ENCODE measurements at places on chromosomes 6 and 20.

DNA sequence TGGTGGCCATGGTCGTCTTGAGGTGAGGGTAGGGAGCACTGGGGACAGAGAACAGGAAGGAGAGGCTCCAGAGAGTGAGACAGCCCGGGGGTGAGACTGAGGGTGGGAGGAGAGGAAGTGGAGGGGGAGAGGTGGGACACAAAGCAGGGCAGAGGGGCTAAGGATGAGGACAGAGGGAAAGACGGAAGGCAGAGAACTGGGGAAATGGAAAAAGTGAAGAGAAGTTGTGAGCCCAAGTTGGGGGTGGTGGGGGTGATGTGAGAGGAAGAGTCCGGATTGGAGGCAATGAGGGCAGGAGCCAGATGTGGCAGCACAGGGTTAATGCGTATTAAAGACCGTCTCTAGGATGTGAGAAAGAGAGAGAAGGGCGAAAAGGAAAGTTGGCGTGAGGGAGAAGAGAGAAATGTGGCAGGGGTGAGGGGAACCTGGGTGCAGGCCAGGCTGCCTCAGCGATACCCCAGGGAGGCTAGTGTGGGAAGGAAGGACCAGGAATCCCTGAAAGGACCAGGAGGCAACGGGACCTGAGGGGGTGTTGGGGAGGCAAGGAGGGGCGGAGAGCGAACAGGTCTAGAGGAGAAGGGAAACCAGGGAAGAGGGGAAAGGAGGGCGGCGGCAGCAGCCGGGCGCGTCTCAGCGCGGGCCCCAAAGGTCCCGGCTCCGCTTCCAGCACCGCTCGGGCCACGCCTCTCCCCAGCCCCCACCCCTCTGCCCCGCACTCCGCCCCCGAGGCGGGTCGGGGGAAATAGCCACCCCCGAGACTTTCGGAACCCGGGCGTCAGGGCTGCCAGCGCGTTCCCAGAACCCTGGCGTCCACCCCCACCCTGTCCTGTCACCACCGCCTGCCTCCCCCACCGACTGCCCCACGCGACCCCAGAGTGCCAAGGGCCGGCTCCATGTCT, at the start of gene PPP1R18:
TSS of gene PPP1R18 (minus strand) at position 637 of the 899 bp plus-strand sequence. CDS start at position 10, 627 bp downstream.
- DNase-seq, result peak; percentile 89

DNA sequence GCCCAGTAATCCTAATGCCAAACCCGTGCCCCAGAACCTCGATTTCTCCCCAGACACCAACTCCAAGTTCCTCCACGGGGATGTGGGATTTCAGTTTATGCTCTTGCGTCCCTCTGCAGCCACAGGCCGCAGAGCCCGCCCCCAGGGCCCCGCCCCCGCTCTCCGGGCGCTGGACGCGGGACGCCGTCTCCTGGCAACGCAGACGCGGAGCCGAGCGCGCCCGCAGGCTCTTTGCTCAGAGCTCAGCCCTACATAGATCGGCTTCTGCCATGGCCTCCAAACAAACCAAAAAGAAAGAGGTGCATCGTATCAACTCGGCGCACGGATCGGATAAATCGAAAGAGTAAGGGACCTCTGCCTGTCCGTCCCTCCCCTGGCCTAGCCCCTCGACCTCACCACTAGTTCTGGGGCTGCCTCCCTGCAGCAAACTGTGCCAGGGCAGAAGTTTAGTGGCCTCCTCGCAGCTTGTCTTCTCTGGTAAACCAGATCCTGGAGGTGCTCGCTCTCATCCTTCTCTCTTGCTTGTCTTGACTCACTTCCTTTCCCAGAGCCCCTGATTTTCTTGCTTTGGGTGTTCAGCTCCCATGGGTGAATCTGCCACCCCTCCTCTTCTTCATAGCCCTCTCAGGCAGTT, at the start of gene ADGB:
TSS of gene ADGB (plus strand) at position 201 of the 634 bp plus-strand sequence. CDS start at position 270, 69 bp downstream.
- no peak for DNase-seq

- DNase-seq, result no peak
Measured at GRCh38 chr6:76441875-76442274, 369.4 kb upstream of the IMPG1 start.

GRCh38 chr6:157991067-157991432, 9.4 kb downstream of the SYNJ2 start:
- no peak for DNase-seq

- DNase-seq, result no peak
Measured at GRCh38 chr20:50328996-50329898, 138.6 kb downstream of the CEBPB start.

DNA sequence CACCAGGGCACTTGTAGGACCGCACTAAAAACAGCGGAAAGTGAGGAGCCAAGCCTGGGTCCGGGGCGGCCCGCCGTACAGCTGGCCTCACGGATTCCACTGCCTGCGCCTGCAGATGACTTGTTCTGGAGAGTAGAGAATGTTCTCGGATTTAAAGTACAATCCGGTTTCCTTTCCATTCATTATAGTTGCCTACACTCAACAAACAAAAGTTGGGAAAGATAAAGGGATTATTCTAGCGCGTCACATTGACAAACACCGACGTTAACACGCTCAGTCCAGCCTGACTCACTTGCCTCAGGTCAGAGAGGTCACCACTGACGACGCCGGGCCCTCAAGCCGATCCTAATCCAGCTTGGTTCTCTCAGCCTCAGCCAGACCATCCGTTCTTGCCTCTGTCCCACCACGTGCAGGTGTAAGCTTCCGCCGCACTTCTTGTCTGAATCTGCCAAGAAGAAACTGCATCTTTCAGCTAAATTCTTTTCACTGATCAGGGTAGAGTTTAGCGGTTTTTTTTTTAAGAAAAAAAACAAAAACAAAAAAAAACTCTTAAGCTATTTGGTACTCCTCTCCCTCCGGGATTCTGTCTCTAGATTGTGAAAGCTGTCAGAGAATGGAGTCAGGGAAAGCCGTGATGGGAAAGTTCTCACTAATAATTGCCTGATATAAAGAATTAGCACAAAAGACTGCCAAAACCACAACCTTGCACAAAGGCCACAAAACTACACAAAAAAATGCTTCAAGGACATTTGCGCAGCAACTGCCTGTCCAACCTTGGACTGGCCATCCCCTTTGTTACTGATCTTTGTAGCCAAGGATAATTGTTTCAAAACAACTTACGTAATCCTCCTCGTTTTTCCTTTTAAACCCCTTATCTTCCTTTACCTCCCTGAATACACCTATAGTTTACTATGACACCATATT, 1.1 kb upstream of the PHF10 start:
- no peak for DNase-seq

- DNase-seq, result peak; percentile 65
Measured at GRCh38 chr6:4637691-4638433, 138.3 kb upstream of the CDYL start.

GRCh38 chr20:41228858-41229257, 88.7 kb downstream of the ZHX3 start:
- DNase-seq, result no peak

DNA sequence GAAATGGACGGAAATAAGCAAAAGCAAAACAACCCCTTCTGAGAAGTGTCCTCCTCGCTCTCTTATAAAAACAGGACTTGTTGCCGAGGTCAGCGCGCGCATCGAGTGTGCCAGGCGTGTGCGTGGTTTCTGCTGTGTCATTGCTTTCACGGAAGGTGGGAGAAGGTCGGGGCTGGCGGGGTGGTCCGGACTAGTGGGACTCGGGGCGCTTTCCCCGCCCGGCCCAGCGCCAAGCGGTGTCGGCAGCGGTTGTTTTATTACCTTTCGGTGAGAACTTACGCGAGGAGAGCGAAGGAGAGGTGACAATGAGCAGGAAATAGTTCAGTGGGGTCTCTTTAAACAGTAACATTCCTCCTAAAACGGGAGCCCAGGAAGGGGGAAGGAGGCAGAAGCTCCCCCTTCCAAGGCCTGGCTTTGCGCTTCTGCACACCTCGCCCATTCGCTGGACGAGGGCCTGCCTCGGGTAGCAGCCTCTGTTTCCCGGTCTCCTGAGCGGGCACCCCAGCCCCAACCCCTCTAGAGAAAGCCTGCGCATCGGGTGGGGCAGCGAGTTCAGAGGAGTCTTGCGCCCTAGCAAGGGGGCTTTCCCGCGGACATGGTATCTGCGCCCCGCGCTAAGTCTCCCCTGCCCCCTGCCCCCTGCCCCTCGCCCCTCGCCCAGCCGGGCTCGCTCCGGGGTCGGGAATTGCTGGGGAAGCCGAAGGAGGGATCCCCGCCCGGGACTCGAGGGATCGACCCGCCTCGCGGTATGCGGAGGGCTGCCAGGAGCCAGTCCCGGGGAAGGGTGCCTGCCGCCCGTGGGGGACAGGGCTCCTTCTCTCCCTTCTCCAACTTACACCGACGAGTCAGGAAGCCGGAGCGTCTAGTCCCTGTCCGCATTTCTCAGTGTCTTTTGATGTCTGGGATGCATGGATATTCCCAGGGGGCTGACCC, 1.2 kb upstream of the TBXT start:
- no peak for DNase-seq

DNA sequence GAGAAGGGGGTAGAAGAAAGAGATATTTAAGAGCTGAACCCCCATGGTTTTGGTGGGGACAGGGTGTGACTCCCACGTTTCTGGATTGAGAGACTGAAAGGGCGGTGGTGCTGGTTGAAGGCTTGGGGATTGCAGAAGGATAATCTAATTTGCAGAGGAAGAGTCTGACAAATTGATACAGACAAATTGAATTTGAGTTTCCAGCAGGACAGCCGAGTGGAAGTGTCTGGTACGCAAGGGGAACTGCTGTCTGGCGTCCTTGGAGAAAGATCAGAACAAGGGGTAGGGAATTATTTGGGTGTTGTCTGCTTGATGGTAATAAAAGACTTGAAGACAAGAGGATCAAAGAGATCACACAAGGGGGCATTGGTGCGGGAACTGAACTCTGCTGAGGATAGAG, 40.5 kb upstream of the MDGA1 start:
- no peak for DNase-seq

GRCh38 chr20:54221996-54222890, 14.4 kb downstream of the PFDN4 start:
- DNase-seq, result no peak

DNA sequence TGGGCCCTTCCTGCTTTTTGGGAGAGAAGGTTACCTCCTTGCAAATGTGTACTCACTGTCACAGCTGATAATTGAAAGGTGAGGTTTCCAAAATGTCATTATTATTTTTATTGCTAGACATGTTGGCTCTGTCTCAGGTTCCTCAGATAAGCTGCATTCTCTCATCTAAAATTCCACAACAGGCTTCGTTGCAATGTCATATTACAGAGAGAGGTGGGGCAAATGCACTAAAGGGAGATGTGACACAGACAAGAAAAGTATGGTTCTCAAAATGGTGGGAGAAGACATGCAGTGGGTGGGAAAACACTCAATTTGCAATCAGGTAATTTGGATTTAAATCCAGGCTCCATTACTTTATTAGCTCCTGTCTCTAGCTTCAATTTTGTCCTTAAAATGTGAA, 256.4 kb upstream of the POU3F2 start:
- DNase-seq, result no peak

GRCh38 chr6:130515306-130515705, 149.5 kb downstream of the TMEM200A start:
- DNase-seq, result no peak

DNA sequence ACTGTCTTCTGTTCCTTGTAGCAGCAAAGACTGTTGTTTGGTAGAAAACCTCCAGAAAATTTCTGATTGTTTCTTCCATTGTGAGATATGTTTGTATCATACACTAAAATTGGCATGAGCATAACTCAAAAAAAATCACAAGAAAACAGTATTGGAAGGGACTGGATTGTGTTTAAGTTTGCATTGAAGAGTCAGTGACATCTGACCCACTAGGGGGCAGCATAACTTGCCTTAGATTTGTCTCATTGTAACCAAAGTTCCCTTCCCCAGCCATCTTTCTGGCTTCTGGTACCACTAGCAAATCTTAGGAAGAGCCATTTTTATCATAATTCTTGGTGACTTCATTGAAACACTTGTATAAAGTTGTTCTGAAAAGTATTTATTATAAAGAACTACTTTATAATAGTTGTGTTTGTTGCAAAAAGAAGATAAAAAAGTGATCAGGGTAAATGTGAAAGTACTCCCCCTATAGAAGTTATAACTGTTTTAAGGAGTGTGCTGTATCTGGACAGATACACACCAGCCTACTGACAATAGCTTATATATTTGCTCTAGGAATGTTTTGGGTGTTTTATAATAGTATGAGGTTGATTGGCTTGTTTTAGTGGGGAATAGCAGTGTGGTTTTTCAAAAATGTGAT, 7.7 kb downstream of the CSTF1 start:
- peak; percentile 73 for DNase-seq
